ENCODE measurements at places on chromosomes 1 and 21.

- no peak for DNase-seq
Observed at GRCh38 chr1:99527545-99527944, 118.4 kb upstream of the PALMD start.

DNA sequence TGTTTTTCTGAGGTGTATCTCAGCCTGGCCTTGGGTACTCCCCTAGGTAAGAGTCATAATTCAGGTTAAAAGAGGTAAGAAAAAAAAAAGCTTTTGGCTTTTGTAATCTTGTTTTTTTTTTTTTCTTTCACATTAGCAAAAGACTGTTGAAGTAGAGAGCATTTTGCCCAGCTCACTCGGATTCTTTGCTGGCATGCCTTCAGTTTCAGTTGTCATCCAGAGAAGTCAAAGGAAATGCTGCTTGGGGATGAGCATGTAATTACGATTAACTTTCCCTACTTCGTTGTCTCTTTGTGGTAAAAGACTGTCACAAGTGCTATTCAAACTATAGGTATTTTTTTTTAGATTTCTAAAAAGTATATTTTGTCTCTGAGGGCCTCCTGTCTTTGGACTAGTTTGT lies 6.3 kb downstream of the BACH1 start:
- DNase-seq = no peak

DNA sequence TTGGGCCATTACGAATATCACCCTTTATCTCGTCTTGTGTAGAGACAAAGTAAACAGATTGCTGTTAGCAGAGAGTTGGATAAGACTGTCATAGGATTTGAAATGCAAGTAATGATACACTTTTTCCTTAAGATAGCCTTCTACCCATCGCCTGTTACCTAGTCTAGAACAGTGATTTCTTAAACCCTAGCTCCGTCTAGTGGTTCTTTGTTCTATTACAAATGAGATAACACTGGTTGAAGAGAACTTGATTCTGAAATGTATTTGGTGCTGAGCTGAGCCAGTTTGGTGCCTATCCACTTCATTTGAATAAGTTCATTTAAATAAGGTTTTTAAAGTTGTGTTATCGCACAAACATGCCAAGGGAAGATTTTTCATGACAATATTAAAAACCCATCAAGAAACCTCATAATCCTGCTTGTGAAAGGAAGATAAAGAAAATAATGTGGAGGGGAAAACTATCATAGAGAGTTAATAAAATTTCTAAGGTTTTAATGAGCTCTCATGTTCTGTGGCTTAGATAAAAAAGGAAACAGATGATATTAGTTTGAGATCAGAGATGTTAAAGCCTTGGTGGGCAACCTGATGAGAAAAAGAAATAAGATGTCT lies 1.5 kb upstream of the KCNH1 start:
- no peak for DNase-seq

DNA sequence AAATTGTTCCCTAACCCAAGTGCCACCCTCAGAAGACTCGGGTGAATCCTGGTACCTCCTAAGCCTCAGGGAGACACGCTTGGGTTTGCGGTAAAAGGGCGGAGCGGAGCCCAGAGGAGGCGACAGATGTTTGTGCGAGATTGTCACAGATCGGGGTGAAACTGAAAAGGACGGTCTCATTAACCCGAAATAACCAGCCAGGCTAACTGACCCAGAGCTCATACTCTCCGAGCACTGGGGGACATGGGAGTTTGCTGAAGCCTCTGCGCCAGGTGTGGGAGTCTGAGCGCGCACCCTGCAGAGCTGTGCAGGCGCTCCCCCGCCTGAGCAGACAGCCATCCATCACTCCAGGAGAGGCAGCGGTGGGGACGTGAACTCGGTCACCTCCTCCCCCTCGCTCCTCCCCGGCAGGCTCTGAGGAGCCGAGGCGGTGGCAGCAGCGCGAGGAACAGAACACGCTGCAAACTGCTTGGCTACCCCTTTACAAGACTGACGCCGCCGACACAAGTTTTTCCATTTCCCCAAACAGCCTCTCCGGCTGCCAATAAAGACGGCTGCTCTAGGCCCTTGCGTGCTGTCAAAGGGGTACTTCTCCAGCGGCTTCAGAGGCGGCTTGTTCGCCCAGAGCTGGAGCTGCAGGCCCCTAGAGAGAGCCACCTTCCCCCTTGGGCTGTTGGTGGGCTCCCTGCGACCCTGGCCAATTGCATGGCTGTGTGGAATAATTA lies 43.5 kb downstream of the RRAGC start:
- DNase-seq = peak; percentile 86

- no peak for DNase-seq
Observed at GRCh38 chr1:52424231-52424636, 19.8 kb downstream of the PRPF38A start.
